ENCODE measurements at places on chromosomes 2 and 18.

DNA sequence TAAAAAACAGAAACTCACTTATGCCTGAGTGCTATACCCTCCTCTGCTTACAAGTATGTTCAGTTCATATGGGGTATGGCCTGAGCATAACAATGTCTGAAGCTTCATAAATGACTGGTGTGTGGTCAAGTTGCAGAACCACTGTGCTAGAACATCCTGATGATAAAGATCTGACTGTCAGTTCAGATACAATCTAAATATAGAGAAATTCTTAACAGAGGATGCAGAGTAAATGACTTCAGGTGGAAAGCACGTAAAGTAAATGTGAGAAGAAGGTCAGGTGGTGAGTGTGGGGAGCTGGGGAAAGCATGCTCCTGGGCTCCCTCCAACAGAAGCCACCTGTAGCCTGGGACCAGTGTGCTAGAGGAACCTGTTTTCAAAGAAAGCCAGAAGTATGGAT lies 926.2 kb downstream of the TSN start:
- no peak for DNase-seq

DNA sequence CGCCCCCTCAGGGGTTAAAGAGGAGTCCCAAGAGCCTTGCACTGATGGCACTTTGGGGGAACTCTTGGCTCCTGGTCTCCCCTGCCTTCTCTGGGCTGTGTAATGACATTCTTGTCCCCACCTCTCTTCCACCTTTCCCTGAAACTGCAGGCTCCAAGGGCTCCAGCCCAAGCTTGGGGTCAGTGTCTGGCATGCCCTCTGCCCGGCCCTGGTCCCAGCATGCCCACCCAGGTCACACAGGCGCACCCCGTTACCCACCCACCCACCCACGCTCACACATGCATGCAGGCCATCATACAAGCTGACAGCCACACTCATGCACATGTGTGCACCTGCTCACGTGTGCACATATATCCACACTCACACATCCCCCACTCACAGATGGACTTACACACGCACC lies 6.9 kb upstream of the NT5DC4 start:
- no peak for DNase-seq

GRCh38 chr2:172843902-172844715 lies 108.5 kb downstream of the RAPGEF4 start:
- no peak for DNase-seq

DNA sequence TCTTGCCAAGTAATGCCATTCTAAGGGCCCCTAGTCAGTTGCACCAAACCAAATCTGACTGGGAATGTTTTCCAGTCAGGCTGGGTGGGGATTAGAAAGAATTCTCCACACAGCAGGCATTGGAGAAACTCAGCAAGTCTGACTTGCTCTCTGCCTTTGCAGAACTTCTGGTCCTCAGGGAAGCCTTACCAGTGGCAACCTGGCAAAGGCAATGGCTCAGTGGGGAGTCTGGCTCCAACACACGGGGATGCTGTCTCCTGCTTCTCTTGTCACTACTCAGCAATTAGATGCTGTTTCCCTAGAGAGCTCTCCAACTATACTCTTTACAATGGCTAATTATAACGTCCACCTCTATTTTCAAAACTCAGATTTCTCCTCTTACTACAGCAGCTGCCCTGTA lies 810.7 kb downstream of the LRRTM4 start:
- no peak for DNase-seq

DNA sequence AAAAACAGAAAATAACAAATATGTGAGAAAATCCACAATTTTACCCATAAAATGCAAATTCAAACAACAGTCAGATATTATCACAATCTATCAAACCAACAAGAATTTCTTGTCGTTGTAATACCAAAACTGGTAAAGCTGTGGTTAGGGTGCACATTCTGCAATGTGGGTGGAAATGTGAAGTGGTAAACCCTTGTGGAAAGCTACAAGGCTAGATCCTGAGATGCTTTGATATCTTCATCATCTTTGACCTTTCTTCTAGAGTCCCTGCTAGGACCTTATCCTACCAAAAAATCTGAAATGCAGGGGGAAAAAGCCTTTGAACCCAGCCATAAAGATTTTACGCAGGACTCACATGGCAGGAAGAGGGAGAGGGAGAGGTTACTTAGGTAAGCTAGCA lies 17.2 kb upstream of the ATG16L1 start:
- no peak for DNase-seq
